Pancreas (tissue), 10 donors: ENCODE measurements at places on chromosomes 11 and 22. TPM values are rescaled to one million over a fixed set of nuclear protein-coding genes. Genes with fewer than 3 reads are reported as not detected.

- H3K27ac ChIP-seq, result no peak overlapping the region
- no peak for DNase-seq
- no peaks in the 10 kb centered on the region for H3K4me1 ChIP-seq
- H3K4me3 ChIP-seq, result no peak overlapping the region
- no peaks in the 10 kb centered on the region for H3K36me3 ChIP-seq
Measured at GRCh38 chr11:58863697-58864096, 19.2 kb upstream of the GLYATL2 start.

GRCh38 chr11:70637949-70638583, 239.7 kb downstream of the CTTN start:
- DNase-seq, result no peak
- no peaks in the 10 kb centered on the region for H3K27me3 ChIP-seq
- no peaks in the 10 kb centered on the region for H3K36me3 ChIP-seq
- H3K27ac ChIP-seq, result no peak overlapping the region
- H3K4me1 ChIP-seq, result no peaks in the 10 kb centered on the region
- no peak overlapping the region for H3K4me3 ChIP-seq

- H3K4me1 ChIP-seq, result no peaks in the 10 kb centered on the region
- no peak overlapping the region for H3K4me3 ChIP-seq
- DNase-seq, result no peak
- no peaks in the 10 kb centered on the region for H3K36me3 ChIP-seq
- H3K27ac ChIP-seq, result no peak overlapping the region
Measured at GRCh38 chr22:48397531-48398180, 1430.0 kb downstream of the BRD1 start.

DNA sequence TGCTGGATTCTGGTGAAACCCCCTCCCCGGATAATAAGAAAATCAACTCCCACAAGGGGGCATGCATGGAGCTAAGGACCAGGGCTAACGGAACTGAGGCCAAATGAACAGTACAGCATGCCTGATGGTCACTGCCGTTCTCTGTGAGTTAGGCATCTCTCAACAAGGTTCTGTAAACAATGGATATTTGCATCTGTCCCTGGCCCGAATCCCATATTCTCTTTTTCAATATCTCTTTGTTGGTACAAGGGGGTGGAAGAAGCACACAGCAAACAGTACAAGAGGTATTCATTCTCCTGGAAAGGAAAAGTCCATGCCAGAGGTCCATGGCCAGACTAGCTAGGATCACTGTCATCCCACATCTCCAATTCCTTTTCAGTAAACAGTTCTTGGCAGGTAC, 32.2 kb upstream of the APOA1 start:
- no peak for DNase-seq
- no peaks in the 10 kb centered on the region for H3K4me1 ChIP-seq
- no peaks in the 10 kb centered on the region for H3K27me3 ChIP-seq
- no peak overlapping the region for H3K27ac ChIP-seq
- no peak overlapping the region for H3K4me3 ChIP-seq
- peaks cover 53% of the 10 kb centered on the region for H3K36me3 ChIP-seq

- no peaks in the 10 kb centered on the region for H3K27me3 ChIP-seq
- no peak for DNase-seq
- H3K4me3 ChIP-seq, result no peak overlapping the region
- H3K4me1 ChIP-seq, result no peaks in the 10 kb centered on the region
- H3K27ac ChIP-seq, result no peak overlapping the region
- no peaks in the 10 kb centered on the region for H3K36me3 ChIP-seq
Measured at GRCh38 chr11:96074551-96075310, 150.8 kb upstream of the MTMR2 start.

DNA sequence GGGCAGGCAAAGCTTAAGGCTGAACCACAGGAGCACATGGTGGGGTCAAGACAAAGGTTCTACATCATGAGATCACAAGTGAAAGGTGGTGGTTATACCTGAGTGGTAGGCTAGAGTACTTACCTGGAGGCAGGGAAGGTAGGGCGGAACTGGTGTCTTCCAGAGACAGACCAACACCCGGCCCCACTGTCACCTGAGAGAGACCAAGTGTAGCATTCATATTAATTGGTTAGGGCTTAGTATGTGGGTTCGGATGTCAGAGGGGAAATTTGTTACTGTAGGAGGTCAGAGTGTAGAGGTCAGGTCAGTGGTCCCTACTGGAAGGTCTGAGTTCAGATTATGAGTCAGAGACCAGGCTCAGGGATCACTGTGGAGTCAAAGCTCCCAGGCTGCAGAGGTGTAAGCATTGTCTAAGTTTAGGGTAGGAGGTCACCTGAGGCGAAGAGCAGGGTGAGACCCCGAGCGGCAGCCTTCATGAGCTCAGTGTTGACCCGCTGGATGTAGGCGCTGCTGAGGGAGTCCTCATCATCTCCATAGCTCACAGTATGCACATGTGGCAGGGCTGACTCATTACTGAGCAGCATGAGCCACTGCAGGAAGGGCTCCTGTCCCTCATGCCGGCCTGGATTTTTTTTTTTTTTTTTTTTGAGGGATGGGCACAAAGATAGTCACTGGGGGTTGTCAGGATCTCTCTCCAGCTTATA, 3.2 kb downstream of the TPP1 start:
- DNase-seq, result peak; percentile 43
- peaks cover 17% of the 10 kb centered on the region for H3K4me1 ChIP-seq
- no peak overlapping the region for H3K27ac ChIP-seq
- H3K36me3 ChIP-seq, result no peaks in the 10 kb centered on the region
- no peak overlapping the region for H3K4me3 ChIP-seq

GRCh38 chr22:37672206-37672919, 3.1 kb upstream of the LGALS1 start:
- no peaks in the 10 kb centered on the region for H3K36me3 ChIP-seq
- peaks cover 22% of the 10 kb centered on the region for H3K4me1 ChIP-seq
- H3K4me3 ChIP-seq, result no peak overlapping the region
- no peak overlapping the region for H3K27ac ChIP-seq
- no peaks in the 10 kb centered on the region for H3K27me3 ChIP-seq
- no peak for DNase-seq

GRCh38 chr11:37353192-37353591, 755.2 kb upstream of the RAG2 start:
- H3K27me3 ChIP-seq, result no peaks in the 10 kb centered on the region
- no peaks in the 10 kb centered on the region for H3K36me3 ChIP-seq
- no peak overlapping the region for H3K27ac ChIP-seq
- no peaks in the 10 kb centered on the region for H3K4me1 ChIP-seq

GRCh38 chr11:108063410-108063809, 54.7 kb downstream of the CUL5 start:
- no peaks in the 10 kb centered on the region for H3K4me1 ChIP-seq
- no peaks in the 10 kb centered on the region for H3K36me3 ChIP-seq
- no peak overlapping the region for H3K27ac ChIP-seq
- H3K27me3 ChIP-seq, result no peaks in the 10 kb centered on the region

GRCh38 chr11:66970807-66971442, 4.2 kb upstream of the C11orf86 start:
- DNase-seq, result no peak
- no peak overlapping the region for H3K4me3 ChIP-seq
- no peaks in the 10 kb centered on the region for H3K36me3 ChIP-seq
- no peaks in the 10 kb centered on the region for H3K4me1 ChIP-seq
- H3K27ac ChIP-seq, result no peak overlapping the region
- H3K27me3 ChIP-seq, result no peaks in the 10 kb centered on the region

- no peaks in the 10 kb centered on the region for H3K4me1 ChIP-seq
- H3K27me3 ChIP-seq, result no peaks in the 10 kb centered on the region
- no peak overlapping the region for H3K4me3 ChIP-seq
- H3K36me3 ChIP-seq, result no peaks in the 10 kb centered on the region
Measured at GRCh38 chr11:128151780-128152179, 435.6 kb downstream of the ETS1 start.

DNA sequence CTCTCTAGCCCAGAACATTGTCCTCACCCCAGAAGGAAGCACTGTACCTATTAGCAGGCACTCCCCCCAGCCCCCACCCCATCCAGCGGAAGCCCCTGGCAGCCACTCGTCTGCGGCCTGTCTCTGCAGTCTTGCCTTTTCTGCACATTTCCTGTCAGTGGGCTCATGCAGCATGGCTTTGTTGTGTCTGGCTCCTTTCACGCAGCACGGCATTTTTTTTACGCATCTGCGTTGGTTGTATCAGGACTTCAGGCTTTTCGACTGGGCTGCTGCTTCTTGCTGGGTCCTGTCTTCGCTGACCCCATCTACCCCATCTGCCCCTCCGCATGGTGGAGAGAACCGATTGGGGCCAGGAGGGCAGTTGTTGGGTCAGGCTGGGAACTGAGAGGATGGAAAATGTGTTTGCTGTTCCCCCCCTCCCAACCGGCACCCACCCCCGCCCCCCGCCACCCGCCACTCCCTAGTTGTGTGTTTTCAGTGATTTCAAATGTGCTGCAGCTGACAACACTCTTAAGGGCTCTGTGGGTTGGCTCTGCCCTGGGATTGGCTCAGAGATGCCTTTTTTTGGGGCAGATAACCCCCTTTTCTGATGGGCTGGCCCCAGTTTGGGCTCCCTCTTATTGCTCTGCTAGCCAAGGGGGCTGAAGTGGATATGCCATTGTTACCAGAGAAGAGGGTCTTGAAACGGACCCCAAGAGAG, 110.0 kb downstream of the KIAA1671 start:
- H3K4me1 ChIP-seq, result no peaks in the 10 kb centered on the region
- no peaks in the 10 kb centered on the region for H3K27me3 ChIP-seq
- H3K4me3 ChIP-seq, result no peak overlapping the region
- no peak for DNase-seq

GRCh38 chr22:48919187-48919590, 908.5 kb downstream of the BRD1 start:
- no peak overlapping the region for H3K27ac ChIP-seq
- H3K4me3 ChIP-seq, result no peak overlapping the region
- H3K4me1 ChIP-seq, result no peaks in the 10 kb centered on the region
- DNase-seq, result no peak
- no peaks in the 10 kb centered on the region for H3K27me3 ChIP-seq

GRCh38 chr22:38230916-38231315, 29.1 kb downstream of the MAFF start:
- H3K36me3 ChIP-seq, result no peaks in the 10 kb centered on the region
- DNase-seq, result no peak
- H3K4me3 ChIP-seq, result no peak overlapping the region
- no peaks in the 10 kb centered on the region for H3K27me3 ChIP-seq
- peak overlapping the region; percentile 2 for H3K27ac ChIP-seq

The GSTT2 gene
- total RNA-seq, result not detected

The TIGD3 gene
- total RNA-seq, result 0.12 TPM
